CD4-positive, alpha-beta T cell treated with Interleukin-15 for 4 hours (primary cell): ENCODE measurements at places on chromosomes 7 and 10.

GRCh38 chr7:106678795-106679152 lies 17.8 kb upstream of the CCDC71L start:
- DNase-seq: no peak

DNA sequence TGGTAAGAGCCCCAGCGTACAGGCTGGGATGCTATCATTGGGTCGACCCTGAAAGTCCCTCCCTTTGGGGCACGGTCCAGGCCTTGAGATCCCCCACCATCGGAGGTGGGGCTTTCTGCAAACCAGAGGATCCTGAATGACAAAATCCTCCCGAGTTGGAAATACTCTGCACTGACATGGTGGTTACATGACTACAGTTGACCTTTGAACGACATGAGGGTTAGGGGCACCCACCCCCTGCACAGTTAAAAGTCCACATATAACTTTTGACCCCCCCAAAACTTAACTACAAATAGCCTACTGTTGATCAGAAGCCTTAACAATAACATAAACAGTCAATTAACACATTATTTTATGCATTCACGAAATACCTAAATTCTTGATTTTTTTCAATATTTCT lies 13.1 kb downstream of the HSPA12A start:
- DNase-seq: no peak

DNA sequence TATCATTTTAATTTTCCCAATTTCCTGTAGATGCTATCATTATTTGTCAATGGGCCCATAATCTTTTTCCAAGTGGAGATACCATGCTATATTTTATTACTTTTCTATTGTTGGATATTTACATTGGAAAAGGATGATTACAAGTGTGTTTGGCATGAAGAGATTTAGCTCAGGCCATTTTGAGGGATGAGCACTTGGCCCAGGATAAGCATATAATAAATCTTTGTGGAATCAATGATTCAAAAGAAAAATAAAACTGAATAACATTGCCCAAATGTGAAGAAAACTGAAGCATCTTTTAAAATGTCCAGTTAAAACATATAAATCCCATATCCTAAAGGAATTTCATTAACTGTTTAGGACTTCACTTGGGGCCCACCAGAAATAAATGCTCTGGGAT lies 260.9 kb upstream of the BMPER start:
- no peak for DNase-seq

GRCh38 chr10:62029401-62029800 lies 127.9 kb downstream of the ARID5B start:
- no peak for DNase-seq

GRCh38 chr10:101716891-101717659 lies 22.1 kb upstream of the FBXW4 start:
- DNase-seq: no peak

DNA sequence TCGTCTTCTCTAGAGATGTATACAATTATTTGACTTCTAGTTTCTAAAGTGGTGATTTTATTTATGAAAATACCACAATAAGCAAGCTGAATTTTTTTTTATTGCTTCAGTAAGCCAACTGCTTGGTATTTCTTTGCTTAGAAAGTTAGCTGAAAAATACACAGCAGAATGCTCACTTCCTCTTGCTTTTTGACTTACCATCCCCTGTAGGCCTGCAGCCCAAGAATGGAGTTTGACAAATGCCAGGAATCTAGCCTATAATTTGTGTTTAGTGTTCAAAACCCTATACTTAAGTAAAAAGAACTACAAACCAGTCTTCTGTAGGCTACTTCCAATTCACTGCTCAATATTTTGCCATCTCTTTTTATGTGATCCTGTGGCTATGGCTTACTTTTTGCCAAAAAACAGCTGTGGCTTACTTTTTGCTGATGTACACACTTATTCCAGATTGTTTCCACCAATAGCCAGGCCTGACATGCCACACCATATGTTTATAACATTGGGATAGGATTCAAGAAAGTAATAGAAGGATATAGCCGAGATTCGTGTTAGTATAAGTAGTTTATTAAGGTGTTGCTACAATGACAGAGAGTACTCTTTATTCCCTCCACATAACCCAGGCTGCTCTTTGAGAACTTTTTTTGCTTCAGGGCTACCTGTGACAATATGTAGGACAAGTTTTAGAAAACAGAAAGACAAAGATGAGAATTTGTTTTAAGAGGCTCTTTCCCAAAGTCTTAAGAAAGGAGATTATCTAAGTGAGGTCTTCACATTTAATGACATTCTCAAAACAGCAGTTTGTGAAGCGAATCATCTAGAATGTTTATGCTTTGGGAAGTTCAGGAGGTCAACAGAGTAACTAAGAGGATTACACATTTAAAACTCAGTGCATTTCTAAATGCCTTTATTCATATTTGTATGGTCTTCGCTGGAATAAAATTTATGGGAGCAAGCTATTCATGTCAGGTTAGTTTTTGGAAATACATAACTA lies 263.9 kb upstream of the FZD1 start:
- no peak for DNase-seq

GRCh38 chr10:88989824-88990383 lies 694 bp upstream of the FAS start:
- DNase-seq: no peak

GRCh38 chr7:68074242-68074641 lies 1077.6 kb downstream of the TYW1 start:
- no peak for DNase-seq

DNA sequence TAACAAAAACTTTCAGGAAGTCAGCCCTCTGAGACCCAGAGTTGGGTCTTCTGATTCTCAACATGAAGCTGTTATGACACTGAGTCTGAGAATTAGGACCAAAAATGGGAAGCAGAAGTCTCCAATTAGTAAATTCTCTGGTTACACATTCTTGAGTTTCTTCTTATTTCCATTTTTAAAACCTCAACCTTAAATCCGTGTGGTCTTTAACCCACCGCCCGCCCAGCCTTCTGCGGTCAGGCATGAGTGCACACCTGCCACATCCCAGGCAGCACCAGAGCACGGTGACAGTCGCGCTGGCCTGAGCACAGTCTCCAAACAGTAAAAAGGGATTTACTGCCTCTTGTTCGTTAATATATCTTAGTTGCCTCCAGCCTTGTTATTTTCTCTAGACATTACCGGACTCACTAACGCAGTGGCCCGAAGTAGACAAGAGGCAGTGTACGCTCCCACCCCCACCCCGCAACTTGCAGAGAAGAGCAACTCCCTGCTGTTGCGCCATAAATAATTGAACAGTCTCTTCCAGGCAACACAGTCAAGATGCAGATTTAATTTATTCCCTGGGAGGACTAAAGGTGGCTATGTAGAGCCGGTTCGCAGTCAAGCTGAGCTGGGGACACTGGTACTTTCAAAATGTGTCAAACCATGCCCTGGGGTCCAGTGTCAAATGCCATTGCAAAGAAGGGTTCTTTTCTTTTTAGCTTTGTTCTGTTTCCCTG lies 147.0 kb upstream of the CELF2 start:
- no peak for DNase-seq

GRCh38 chr10:1923586-1923985 lies 186.3 kb upstream of the ADARB2 start:
- no peak for DNase-seq

DNA sequence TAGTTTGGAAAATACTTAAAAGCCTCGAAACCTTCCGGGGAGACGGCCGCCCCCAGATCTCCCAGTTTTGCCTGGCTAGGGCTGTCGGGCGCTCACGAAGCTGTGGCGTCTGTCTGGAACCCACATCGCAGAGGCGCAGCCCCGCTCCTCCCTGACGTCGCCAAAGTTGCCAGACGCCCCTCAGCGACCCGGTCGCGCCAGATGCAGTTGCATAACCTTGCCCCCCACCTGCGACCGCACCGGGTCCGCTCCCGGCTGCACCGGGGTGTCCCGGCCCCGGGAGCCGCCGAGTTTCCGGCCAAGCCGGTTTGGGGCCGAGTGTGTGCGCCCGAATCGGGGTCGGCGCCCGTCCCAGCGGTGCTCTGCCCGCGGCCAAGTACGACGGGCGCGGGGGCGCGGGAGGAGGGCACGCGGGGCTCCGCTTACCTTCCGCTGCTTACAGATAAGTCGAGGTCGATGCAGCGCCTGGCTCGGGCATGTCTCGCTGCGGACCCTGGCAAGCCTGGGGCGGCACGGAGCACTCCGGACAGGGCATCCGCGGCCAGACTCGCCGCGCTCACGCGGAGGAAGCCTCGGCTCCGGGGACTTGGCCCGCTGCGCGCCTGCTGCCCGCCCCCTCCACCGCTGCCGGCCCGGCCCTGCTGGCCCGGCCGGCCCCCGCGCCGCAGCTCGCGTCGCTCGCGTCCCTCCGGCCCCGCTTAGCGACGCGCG lies 665 bp downstream of the INSYN2A start:
- DNase-seq: no peak

GRCh38 chr7:39721919-39722597 lies 98.7 kb downstream of the RALA start:
- DNase-seq: no peak

- DNase-seq: no peak
Observed at GRCh38 chr7:47539398-47540052, 42.4 kb downstream of the TNS3 start.

DNA sequence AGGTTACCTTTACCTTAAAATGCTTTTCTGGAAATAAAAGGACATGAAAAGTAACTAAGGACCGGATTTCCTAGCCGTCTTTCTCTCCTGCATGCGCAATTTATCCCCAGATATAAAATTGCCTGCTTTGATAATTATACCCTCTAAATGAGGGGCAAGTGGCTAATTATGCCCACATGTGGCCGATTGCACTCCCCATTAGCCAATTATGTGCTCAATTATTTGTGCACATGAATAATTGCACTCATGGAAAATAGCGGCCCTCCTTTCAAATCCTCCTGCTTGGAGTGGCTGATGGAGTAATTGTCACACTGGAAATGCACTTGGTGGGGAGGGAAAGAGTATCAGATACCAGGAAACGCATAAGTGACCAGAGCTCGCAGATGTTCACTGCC lies 66.4 kb upstream of the ATRNL1 start:
- DNase-seq: no peak

- DNase-seq: peak; percentile 70
Observed at GRCh38 chr7:64876792-64877713, 26.0 kb upstream of the ZNF273 start.

- DNase-seq: no peak
Observed at GRCh38 chr10:61634746-61635145, 28.0 kb upstream of the CABCOCO1 start.

- no peak for DNase-seq
Observed at GRCh38 chr10:33886299-33886698, 551.8 kb upstream of the NRP1 start.

GRCh38 chr7:158424531-158424930 lies 163.1 kb downstream of the PTPRN2 start:
- DNase-seq: no peak

GRCh38 chr7:155209478-155210319 lies 88.0 kb upstream of the INSIG1 start:
- DNase-seq: no peak

GRCh38 chr10:6788231-6788630 lies 208.2 kb upstream of the PRKCQ start:
- no peak for DNase-seq

DNA sequence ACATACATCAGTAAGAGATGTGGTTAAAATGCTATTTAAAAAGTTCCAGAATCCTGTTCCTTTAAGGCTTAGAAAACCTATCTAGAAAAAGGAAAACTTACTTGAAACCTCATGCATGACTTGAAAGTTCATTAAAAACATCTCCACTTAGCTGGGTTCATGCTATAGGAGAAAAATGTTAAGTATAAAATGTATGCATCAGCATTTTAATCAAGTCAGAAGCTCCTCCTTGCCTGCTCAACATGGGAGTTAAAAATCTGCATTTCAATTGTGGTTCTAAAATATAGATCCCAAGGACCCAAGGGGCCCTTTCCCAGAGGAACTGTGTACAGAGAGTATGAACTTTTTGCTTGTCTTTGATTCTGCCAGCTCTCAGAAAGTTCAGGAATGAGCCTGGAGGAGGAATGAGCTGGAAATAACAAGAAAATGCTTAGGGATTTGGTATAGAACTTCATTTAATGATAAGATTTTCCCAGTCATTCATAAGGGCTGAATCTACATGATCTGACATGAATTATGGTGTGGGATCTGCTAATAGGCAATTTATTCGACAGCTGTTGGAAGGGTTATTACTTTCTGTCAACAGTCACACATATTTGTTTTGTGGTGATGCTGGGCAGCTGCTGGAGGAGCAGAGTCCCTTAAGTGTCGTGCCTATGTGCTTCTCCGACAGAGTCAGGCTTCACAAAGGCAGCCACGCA lies 85.6 kb upstream of the MTPN start:
- no peak for DNase-seq

- DNase-seq: no peak
Observed at GRCh38 chr10:7377614-7378248, 33.1 kb downstream of the SFMBT2 start.

DNA sequence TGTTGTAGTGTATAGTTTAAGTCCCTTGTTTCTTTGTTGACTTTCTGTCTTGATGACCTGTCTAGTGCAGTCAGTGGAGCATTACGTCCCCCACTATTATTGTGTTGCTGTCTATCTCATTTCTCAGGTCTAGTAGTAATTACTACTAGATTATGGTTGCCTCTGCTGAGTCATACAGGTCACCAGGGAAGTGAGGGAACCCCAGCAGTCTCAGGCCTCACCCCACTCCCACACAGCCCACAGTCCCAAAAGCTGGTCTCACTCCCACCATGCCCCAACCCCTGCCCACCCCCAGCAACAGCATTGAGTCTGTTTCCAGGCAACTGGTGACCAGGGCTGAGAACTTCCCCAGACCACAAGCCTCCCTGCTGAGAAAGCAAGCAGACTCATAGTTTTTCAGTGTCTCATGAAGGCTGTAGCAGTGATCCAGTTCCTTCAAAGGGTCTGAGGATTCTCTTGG lies 88.0 kb downstream of the PLXDC2 start:
- DNase-seq: no peak

GRCh38 chr10:59905066-59905730 lies 1.2 kb downstream of the CCDC6 start:
- no peak for DNase-seq

DNA sequence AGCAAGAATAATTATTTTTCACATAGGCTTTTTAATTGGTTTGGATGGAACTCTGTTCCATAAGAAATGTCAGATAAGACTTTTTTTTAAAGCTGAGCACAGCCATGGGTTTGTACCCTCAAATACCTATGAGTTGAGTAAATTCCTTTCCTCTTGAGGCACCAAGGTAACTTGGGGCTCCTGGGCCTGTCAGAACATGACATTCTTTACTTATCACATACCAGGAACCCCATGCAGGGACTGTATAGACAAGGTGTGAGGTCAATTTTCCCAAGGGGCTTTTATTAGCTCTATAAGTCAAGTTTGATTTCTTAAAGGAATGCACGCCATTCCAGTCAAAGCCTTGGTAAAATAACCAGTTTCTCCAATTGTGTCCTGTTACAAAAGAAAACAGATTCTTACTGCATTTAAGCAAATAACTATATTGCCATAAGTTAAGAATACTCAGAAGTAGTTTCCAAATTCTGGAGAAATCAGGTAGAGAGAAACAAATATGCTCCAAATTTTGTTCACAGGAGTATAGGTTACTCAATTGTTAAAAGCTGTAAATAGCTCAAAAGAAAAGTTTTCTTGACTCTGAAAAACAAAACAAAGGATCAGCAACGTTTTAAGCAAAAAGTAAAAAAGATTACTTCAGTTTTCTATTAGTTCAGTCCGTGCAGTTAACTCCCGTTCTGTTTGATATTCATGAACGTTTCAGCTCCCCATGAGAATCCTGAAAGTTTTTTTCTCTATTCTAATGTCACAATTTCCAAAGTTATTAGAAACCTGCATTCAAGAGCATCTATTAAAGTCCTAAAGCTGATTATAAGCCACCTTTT lies 167.5 kb upstream of the NAMPT start:
- DNase-seq: no peak
